ENCODE measurements at places on chromosomes 7 and 10.

GRCh38 chr10:131158695-131159094 lies 152.8 kb downstream of the TCERG1L start:
- no peak for DNase-seq

DNA sequence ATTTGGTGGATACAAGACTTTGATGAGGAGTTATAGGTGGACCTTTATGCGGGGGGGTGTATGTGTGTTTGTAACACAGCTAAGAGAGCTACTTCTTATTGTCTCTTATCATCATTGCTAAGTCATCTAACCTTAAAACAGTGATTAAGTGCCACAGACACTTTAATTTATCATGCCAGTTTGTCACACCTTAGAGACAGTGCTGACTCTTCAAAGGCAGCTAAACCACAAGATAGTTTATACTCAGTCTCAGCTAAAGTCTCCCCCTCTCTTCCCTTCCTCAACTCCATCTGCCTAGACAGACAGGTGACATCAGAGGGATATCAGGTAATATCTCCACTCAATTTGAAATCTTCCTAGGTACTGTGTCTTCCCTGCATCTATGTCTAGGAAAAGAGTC lies 42.2 kb downstream of the MYPN start:
- no peak for DNase-seq

GRCh38 chr7:141649865-141650634 lies 51.9 kb downstream of the DENND11 start:
- DNase-seq: no peak

- no peak for DNase-seq
Observed at GRCh38 chr10:123930340-123931001, 38.9 kb upstream of the CPXM2 start.

DNA sequence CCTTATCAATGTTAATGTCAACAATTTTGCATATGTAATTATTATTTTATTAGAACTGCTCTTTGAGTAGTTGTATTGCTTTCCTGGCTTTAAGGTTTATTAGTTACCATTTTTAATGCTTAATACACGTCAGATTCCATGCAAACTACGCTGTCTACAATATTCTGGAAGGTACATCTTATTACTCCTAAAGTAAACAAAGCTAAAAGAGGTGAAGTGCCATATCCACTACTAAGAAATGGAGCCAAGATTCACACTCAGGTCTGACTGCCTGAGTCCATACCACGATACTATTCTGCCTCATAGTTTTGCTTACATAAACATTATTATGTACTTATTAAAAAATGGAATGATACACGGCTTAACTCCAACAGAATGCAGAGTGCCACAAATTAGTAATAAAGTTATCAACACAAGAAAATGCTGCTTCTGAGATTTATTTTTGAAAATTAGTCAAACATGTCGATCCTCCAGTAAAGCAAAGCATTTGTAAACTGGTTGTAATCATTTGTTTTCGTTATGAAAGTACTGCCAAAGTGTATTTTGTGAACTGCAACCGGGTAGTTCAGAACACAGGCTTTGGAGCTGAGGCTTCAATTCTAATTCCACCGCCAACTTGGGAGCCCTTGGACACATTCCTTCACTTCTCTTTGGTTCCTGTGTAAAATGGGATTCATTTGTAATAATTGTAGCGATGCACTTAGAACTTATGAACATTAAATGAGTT lies 1.1 kb upstream of the DMTF1 start:
- DNase-seq: no peak

DNA sequence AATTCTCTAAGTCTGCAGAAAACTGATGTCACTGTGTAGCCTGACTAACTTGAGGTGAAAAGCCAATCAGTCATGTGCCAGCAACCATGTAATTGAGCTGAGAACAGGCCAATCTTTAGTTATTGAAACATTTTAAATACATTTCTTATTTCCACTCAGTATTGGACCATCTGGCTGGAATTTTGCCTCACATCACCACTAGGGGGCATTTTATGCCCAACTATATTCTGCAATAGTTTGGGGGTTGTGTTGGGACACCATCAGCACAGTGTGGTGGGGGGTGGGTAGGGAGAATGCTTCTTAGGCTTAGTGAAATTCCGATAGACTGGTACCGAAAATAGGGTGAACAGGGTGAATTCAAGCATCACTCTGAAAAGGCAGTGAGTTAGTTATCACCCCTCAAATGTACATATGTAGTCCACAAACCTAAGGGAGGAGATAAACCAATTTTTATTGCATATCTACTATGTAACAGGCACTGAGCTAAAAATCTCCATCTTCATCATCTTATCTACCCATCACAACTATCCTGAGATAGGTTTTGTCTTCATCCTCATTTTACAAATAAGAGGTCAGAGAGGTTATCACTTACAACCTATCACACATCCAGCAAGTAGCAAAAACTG lies 17.8 kb downstream of the NPSR1 start:
- peak; percentile 7 for DNase-seq

DNA sequence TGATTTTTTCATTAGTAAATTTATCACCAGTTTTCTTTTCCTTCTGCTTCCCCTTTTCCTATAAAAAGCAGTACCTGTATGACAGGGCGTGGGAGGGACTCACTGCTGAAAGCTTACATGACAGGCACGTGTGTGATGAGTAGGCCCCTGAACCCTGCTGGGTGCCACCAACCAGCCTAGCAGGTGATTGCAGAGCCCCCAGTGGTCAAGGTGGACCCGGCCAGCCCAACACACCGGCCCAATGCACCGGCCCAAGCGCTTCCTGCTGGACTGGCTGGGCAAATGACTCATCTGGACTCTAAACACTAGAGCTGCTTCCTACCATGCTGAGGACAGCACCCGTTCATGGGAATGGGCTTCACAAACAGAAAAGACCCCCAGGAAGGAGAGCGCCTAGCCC lies 89.8 kb upstream of the TMEM72 start:
- DNase-seq: no peak

DNA sequence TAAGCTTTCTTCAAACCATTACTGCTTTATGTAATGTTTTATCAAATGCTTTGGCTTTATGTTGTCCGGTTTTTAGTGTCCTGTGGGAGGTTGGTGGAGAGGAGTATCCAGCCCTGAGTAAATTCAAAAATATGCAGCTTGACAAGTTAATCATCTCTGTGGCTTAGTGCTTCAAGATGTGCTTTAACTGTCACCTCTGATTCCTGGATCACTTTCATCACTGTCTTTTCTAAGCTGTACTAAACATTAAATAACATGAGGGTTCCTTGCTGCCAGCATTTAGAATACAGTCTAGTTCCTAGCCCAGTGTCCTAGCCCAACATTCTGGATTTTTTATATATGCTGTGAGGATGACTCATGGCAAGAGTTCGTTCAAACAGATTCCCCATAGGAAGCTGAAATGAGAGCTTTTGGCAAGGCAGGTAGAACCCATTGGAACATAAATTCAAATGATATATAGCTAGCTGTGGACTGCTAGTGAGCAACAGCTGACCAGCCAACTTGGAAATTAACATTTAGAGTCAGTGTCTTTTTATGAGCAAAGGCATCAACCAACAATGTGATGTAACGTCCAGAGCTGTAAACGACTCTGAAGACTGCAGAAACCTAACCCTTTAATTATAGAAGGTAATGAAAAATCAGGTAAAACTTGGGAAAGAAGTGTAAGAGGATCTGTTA lies 80.6 kb upstream of the OIT3 start:
- DNase-seq: no peak

DNA sequence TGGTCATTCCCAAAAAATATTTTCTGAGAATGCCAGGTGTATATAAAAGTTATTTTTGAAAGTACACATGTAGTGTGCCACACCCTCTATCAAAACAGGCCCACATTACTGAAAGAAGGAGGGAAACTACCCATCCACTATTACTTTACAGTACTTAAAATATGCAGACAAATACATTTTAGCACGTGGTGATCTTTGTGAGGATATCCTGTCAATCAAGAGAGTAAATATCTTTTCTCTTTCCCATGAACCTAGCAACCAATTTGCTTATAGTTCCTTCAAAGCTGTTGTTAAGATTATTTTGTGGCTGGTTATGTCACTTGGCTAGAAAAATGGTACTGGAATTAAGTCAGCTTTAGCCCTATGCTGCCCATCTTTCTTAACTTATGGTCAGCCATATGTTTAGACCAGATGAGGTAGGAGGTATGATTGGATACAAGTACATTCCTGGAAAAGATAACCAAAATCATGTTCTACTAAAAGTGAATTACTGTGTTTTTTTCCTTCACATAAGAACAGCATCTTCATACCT lies 70.1 kb downstream of the AUTS2 start:
- no peak for DNase-seq

GRCh38 chr10:125144206-125144605 lies 16.2 kb downstream of the CTBP2 start:
- DNase-seq: no peak

DNA sequence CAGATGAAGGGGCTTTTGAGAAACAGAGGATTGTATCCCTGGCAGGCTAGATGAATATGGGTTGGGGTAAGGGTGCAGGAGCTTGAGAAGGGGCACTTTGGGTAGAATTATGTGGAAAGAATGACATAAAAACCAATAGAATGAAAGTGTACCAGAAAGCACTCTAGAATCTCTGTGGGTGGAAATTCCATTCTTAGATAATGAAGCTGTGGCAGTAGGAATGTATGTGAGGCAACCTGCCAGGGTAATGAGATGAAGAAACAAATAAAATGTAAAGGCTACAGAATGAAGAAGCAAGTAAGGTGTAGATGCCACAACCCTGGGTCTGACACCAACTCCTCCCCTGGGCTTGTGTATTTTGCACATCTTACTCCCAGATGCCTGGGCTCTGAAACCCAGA lies 16.8 kb downstream of the NOBOX start:
- no peak for DNase-seq

GRCh38 chr10:12705943-12706342 lies 295.6 kb downstream of the CCDC3 start:
- no peak for DNase-seq

- no peak for DNase-seq
Observed at GRCh38 chr10:110221044-110221720, 13.8 kb downstream of the MXI1 start.

- no peak for DNase-seq
Observed at GRCh38 chr10:92091965-92092364, 168.4 kb downstream of the BTAF1 start.

DNA sequence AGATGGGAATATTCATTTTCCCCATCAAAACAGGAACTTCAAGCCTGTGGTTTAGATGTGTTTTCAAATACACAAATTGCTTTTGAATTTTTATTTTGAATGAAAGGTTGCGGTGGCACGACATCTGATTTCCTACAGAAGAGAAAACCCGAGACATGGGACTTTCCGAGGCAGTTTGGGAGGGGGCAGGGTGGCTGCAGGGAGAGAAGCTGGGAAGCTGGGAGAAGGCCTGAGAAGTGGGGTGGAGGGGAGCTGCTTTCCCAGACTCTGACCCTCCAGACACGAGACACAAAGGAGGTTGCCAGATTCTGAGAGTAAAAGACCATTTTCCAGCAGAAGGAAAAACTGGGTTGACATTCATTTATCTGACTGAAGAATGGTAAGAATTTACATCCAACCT lies 19.6 kb downstream of the TMEM176A start:
- no peak for DNase-seq

DNA sequence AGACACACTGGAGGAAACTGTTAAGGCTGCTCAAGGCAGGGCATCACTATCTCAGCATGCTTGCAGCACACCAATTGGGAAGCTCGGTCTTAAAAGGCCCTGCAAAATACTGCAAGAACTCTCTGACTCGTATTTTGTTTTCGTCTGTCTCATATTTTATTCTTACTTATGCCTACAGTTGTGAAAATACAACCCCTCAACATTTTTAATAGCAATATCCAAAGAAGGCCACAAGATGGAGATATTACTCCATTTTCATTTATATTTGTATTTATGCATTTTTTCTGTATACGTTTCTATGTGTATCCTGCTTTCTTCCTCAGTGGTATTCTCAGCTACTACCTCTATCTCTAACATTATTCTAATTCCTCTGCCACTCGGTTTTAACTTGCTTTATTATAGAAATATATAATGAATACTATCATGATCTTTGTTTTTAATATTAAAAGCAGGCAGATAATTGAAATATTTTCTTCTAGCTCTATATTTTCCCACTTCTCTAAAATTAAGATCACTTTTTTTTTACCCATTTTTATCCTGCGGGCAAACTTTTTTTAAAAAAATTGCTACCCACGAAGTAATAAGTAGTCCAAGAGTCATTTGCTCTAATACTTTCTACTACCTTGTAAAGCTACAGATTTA lies 10.0 kb downstream of the DNAJC1 start:
- no peak for DNase-seq

DNA sequence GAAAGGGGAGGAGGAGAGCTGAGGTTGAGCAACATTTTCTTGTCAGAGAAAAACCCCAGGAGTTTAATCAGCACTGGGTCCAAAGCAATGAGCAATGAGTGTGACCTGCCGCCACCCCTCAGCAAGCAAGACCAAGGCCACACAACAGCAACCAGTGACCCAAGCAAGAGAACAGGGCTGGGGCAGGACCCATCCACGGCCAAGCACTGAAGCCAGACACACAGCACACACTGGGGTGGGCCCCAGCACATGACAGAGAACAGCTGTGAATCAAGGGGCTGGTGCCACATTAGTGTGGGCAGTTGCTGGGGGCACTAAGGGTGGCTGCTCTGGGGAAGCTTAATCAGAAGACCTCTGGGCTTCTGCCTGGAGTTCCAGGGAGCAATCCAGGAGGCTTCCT lies 16.2 kb downstream of the TMEM72 start:
- no peak for DNase-seq

DNA sequence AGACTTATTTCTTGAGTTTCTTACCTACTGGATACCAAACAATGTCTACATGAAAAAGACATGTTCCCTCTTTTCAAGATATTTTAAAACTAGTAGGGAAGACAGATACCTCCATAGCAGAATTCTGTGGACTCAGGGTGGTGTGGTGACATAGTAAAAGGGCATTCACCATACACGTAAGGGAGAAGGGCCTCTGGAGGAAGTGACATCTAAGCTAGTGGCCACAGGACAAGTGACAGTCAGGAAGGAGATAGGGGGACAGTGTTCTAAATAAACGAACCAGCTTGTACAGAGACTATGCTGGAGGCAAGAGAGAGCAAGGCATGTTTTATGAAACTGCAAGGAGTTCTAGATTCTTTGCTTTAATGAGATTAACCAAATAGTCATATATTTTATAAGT lies 321.7 kb upstream of the LRGUK start:
- no peak for DNase-seq

DNA sequence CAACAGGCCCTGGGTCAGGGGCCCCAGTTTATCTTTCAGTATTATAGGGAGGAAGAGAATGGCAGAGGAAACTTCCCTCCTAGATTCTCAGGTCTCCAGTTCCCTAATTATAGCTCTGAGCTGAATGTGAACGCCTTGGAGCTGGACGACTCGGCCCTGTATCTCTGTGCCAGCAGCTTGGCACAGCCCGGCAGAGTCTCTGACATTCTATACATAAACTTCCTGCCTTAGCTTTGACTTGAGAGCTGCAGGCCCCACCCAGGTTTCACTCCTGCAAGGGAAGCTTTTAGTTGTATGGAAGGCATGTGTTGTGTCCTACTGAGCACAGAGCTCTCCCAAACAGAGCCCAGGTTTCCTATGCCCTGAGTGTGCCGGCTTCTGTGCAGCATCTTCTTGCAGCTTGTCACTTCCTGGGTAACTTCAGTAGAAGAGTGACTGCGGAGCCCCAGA lies 205.6 kb upstream of the PRSS58 start:
- no peak for DNase-seq
